ENCODE measurements at places on chromosomes 3 and 15. TPM values are rescaled to one million over a fixed set of nuclear protein-coding genes. Genes with fewer than 3 reads are reported as not detected.
A peak's percentile ranks its signal among the peaks of the same experiment; 100 is the strongest.

DNA sequence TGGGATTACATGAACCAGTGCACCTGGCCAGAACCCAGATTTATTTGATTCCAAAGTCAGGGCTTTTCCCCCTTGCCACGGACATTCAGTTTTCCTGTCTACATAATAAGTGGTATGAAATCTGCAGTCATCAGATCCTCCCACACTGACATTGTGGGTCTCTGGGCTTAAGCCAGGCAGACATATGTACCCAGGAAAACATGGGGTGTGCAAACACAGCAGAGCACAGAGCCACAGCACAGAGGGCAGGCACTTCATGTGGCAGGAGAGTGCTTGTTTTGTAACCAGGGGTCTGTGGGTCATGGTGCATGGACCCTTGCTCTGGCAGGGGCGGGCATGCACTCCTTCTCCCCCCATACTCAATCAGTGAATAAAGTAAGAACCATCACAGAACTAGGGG is 6.1 kb upstream of the ABTB1 start:
- DNase-seq = no peak

DNA sequence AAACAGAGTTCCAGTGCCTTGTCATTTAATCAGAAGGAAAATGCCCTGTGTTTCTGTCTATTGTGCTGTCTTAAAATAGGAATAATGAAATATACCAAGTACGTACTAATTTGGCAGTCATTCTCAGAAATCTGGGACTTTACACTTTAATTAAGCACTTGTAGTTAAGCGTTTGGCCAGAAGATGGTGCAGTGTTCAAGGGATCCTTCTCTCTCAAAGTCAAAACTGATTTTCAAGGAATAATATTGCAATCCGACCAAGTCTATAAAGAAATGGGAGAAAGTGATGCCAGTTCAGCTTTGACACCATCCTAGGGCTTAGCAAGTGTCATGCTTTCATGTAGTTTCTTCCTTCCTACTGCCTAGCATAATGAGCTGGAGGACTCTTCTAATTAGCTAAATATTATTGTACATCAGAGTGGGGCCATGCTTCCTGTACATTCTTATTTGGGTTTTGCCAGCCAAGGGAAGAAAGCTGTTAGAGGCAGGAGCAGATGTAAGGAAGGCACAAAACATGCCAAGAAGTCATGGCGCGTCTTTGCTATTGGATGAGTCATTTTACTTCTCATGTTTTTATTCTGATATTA is 64.8 kb downstream of the SAMMSON start:
- DNase-seq = peak; percentile 29

- DNase-seq = no peak
Observed at GRCh38 chr3:194103505-194103904, 32.4 kb upstream of the HES1 start.

GRCh38 chr15:88385078-88385700 is 82.0 kb downstream of the MRPL46 start:
- DNase-seq = no peak

- no peak for DNase-seq
Observed at GRCh38 chr3:134076851-134077250, 47.1 kb upstream of the SLCO2A1 start.

GRCh38 chr15:44712346-44713005 is 1.2 kb downstream of the B2M start:
- peak; percentile 41 for DNase-seq

- no peak for DNase-seq
Observed at GRCh38 chr15:73800662-73801345, 47.7 kb upstream of the INSYN1 start.

DNA sequence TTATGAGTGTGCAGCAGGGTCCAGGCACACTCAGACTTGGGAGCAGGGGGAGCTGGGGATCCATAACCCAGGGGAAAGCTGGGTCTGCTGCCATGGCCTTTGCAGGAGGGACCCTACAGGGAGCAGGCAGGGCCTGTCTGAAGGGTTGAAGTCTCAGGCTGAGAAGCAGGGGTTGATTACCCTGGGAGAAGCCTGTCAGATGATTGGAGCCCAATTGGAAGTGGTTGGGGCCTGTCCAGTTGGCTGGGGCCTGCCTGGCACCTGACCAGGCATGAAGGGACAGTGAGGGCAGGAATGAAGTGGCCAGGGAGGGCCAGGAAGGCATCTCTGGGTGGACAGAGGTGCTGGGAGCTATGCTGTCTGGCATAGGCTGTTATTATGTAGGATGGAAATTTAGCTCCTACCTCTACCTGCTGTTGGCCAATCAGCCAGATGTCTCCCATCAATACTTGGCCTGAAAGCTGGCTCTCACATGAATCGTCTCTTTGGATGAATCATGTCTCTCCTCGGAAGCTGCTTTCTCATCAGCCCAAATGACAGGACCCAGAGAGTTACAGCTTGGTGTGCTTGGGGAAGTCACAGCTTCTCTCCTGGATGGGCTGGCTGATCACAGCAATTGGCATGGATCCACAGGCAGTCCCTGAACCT is 27.4 kb upstream of the SLCO2A1 start:
- no peak for DNase-seq

- no peak for DNase-seq
Observed at GRCh38 chr15:80450811-80451321, 46.7 kb downstream of the ARNT2 start.

GRCh38 chr3:104388619-104389018 is 978.1 kb upstream of the ALCAM start:
- DNase-seq = no peak

GRCh38 chr3:76231258-76231657 is 445.9 kb upstream of the ZNF717 start:
- no peak for DNase-seq

DNA sequence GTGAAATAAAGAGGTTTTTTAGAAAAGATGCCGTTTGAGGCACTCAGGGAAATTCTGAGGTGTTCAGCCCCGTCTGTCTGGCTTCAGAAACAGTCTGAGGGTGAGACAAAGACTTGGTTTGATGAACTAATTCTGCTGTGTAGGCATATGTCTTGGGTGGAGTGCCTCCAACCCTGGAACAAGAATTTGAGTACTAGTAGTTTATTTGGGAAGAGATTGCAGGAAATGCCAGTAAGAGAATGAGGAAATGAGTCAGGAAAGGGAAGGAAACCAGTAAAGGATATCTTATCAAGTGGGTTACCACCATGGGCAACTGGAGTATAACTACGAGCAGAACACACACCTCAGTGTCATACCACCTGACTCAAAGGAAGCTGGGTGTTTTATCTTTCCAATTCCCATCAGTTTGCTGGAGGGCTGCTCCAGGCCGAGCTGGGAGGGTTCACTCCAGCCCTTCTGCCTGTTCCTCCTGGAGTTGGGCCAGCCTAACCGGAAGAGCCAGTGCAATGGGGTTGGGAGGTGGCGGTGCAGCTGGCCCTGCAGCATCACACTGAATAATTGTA is 75.3 kb downstream of the TGFBR2 start:
- DNase-seq = peak; percentile 85

- DNase-seq = no peak
Observed at GRCh38 chr3:69364354-69364753, 21.5 kb downstream of the FRMD4B start.

GRCh38 chr3:127137757-127138536 is 55.0 kb upstream of the PRR23E start:
- DNase-seq = no peak

DNA sequence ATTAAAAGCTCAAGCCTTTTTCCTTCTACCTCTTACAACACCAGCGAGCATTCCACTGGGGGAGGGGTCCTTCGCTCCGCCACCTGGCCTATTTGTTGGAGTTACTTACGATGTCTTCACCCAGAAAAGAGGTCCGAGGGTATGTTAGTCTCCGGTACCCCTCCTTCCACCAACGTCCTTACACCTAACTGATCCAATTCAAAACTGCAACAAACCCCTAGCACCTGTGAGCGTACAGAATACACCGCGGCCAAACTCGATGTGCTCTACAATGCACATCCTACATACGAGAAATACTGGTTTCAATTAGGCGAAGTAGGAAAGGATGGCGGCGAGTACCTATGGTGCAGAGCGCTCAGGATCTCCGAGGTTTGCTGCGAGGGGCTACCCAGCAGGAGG is 944 bp downstream of the SLITRK3 start:
- DNase-seq = no peak

GRCh38 chr15:97984157-97984556 is 23.7 kb downstream of the ARRDC4 start:
- DNase-seq = no peak

GRCh38 chr3:172647823-172648222 is 63.0 kb downstream of the NCEH1 start:
- no peak for DNase-seq

GRCh38 chr3:130759692-130760338 is 13.2 kb upstream of the PIK3R4 start:
- DNase-seq = no peak

- DNase-seq = no peak
Observed at GRCh38 chr15:61681038-61681418, 379.2 kb downstream of the VPS13C start.

GRCh38 chr15:31292391-31293015 is 34.1 kb upstream of the KLF13 start:
- no peak for DNase-seq

GRCh38 chr3:42746455-42747450 is 26.3 kb downstream of the CCDC13 start:
- no peak for DNase-seq

DNA sequence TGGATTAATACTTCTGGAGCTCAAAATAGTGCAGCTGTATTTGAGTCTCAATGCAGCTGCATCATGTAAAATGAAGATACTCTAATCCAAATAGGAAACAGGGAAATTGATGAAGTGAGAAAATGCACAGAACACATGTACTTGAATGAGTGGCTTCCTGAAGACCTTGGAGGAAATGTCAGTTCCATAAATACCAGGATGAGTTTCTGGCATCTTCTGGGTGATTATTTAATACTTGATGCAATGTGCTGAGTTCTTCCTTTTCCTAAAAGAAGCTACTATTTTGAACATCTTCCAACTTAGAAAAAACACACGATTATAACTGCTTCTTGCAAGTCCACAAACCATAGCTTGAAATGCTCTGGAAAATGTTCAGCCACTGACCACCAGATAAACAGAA is 162.8 kb downstream of the SLC9A9 start:
- DNase-seq = no peak

- DNase-seq = no peak
Observed at GRCh38 chr3:182393830-182394367, 399.4 kb upstream of the ATP11B start.

- no peak for DNase-seq
Observed at GRCh38 chr15:43493703-43494472, 932 bp upstream of the TP53BP1 start.

- DNase-seq = no peak
Observed at GRCh38 chr3:12490547-12490946, 6.3 kb downstream of the TSEN2 start.

GRCh38 chr3:30098243-30098642 is 508.2 kb upstream of the TGFBR2 start:
- no peak for DNase-seq

DNA sequence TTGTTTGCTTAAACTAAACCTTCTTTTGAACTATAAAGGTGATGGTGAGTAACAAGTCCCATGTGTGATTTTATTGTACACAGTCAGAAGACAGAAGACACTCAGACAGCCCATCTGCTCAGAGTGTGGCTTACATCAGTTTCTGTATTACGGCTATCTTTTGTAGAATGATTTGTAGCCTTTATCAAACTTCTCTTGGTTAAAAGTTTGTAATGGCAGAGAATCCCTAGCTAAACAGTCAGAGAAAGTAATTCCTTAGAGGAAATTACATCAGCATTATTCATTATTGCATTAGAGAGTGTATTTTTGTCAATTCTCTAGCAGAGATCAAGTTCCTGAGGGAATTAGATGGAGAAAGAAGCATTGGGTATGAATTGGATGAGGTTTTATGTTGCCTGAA is 500.8 kb downstream of the CNTN4 start:
- DNase-seq = no peak

DNA sequence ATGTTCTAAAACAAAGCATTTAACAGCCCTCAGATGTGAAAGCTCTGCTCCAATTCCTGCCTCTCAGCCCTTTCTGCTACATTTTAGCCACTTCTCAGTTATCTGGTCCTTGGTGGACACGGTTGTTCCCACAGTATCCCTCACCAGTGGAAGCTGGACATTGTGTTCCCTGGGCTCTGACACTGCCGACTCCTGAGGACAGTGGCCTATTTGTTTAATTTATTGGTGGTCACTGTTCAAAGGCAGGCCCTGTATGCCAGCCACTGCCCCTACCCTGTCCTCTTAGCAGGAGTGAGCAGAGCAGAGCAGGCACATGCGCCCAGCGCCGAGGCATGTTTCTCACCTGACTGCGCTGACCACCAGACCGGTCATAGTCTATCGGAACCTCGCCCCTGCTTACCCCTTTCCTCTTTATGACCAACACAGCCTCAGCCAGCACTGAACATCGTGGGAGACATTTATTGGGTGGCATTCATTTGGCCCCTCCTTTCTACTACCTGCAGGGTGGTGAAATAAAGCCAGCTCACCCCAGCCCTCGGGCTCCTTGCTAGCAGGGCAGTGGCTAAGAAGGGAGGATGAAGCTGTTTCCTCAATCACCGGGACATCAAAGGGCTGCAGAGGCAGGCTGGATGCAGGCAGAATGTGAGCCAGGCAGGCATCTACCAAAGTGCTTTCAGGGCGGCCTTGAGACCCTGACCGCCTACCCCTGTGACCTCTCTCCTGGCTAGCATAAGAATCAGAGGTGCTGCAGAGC is 54.3 kb upstream of the HACD2 start:
- no peak for DNase-seq

- no peak for DNase-seq
Observed at GRCh38 chr15:69317392-69317841, 18.7 kb downstream of the PAQR5 start.

GRCh38 chr15:71921191-71921590 is 110.8 kb downstream of the NR2E3 start:
- DNase-seq = no peak

DNA sequence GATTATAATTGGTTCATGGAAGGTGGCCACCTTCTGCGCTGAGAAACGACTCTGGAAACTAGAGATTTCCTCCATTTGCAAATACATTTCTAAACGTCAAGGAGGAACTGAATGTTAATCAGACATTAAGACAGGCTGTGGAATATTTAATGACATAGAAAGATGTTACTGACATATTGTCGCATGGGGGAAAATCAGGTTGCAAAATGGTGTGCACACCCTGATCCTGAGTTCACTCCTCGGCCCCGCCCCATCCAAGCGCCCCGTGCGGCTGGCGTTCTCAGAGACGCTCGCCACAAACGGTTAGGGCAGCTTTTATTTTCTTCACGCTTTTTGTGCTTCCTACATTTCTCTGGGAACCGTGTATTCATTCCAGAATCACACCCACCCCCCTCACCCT is 10.7 kb downstream of the H1-8 start:
- no peak for DNase-seq

The PFKFB4 gene
- total RNA-seq = 6.5 TPM

The GRIP2 gene
- 0.06 TPM for total RNA-seq

The SCG5 gene
- 3.7 TPM for total RNA-seq

The CCK gene
- not detected for total RNA-seq

The MOBP gene
- total RNA-seq = 0.23 TPM

The C3orf85 gene
- not detected for total RNA-seq

The NEO1 gene
- total RNA-seq = 2.7 TPM

The AADACL2 gene
- total RNA-seq = not detected

The CYP8B1 gene
- total RNA-seq = not detected

The ACTC1 gene
- total RNA-seq = not detected

The GOLGA8S gene
- 0.06 TPM for total RNA-seq

The PCLAF gene
- 8.5 TPM for total RNA-seq

The PGBD4 gene
- 1.5 TPM for total RNA-seq

The APBA2 gene
- total RNA-seq = 53.5 TPM

The CCDC80 gene
- 7.6 TPM for total RNA-seq

The PDCD6IP gene
- total RNA-seq = 156 TPM

The GPR62 gene
- 0.06 TPM for total RNA-seq

Data from glomerular endothelial cell (primary cell).